Stimulated activated naive CD8-positive, alpha-beta T cell treated with anti-CD3 and anti-CD28 coated beads, Interleukin-15, Interleukin-2, amounts not matched to agents 100 U/mL and 50 U/mL, for 24 hours (primary cell): ENCODE measurements at places on chromosomes 6 and 20.
A peak's percentile ranks its signal among the peaks of the same experiment; 100 is the strongest.

GRCh38 chr6:144809120-144809519 is 524.0 kb downstream of the UTRN start:
- no peak for DNase-seq

DNA sequence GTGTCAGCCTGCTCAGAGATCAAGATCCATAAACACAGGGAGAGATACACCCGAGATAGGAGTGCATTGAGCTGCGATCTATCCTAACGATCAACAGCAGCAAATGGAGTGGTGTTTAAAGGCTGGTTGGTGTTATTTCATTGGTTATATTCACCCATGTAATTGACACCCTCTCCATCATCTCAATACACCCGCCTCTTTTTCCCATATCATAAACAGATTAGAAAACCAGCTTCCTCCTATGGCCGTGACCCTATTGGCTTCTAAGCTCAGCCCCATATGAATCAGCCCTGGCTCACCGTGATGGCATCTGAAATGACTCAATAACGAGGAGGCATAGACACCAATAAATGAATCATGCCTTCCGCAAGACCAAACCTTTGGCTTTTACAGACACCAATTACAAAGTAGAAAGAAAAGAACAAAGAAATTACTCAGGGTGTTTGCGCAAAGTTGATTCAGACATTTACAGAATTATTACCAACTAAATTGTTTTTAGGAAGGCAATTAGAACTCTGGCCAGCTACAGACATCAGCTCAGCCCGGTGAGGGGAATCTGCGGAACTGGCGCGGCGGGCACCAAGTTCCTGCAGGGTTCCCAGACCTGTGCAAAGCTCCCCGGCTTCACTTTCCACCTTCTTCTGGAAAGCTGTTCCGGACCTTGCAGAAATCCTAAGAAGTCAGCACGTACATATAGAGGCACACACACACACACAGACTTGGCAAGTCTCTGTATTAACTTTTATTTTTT is 11.5 kb downstream of the PMEPA1 start:
- DNase-seq, result peak; percentile 69

DNA sequence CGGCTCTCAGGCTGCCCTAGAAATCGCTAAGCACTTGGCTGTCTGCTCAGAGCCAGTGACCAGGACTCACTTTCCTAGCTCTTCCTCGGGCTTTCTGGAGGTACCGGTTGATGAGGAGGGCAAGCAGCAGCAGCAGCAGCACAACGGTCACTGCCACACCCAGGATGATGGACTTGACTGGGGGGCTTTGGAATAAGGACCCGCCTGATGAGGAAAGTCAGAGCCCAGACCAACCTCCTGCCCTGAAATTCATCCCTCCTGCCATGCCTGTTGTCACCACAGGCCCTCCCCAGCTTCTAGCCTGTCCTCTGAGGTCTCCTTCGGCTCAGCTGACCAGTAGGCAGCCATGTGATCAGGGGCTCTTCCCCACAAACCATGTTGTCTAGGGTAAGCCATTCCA is 16.2 kb downstream of the TREML2 start:
- no peak for DNase-seq

DNA sequence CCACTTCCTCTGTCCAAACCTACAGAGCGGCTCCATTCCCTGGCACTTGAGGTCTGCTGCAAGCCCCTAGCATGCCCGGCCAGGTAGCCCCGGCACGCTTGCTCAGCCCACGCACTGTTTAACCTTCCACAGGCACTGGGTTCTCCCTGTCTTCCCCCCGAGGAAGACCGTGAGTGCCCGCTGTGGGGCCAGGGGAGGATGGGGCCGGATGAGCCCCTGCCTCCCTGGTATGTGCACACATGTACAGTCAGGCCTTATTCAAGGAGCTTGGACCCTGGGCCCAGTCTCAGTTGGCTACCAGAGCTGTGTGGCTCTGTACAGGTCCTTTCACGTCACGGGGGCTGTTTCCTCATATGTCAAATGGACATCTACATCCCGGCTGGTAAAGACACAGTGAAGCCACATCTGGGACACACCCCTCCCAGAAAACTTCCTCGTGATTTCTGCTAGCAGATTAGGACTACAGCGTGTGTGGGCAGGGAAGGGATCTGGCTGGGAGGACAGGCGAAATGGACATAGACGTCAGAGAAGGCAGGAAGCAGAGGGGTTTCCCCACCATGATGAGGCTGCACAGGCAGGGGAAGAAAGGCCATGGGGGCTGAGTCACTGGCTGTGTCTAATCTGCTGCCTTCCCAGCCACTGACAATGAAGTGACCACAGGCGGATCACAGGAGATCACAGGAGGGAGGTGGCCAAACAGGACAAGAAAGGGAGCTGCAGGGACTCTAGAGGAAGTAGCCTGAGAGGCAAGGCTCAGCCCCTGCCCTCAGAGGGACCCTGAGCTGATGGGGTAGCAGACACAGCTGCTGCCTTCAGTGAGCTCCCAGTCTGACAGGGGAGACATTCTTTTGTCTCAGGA is 62.9 kb downstream of the MRPL14 start:
- peak; percentile 60 for DNase-seq

- no peak for DNase-seq
Observed at GRCh38 chr6:97086781-97087180, 162.3 kb downstream of the KLHL32 start.

- no peak for DNase-seq
Observed at GRCh38 chr6:111666847-111667246, 61.2 kb upstream of the TRAF3IP2 start.

- DNase-seq, result no peak
Observed at GRCh38 chr20:12928755-12929401, 79.9 kb upstream of the SPTLC3 start.

DNA sequence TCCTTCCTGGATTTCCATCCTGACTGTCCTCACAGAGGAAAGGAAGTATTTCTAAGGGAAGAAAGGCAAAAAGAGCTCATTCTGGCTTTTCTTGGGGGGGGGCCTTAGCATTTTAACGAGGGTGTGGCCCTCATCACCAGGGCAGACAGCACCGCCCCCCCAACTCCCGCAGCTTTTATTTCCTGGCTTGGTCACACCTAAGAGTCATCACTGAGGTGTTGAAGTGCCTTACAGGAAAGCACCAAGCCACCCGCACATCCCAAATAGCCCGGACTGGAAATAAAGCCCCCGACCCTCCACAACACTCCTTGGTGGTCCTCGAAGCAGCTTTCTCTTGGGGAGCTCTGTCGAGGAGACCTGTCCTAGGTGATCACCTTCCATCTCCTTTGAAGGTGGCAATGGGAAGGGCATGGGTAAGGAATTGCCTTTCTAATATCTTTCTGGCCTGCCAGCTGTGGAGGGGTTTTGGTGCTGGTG is 1.3 kb downstream of the PTK7 start:
- no peak for DNase-seq

DNA sequence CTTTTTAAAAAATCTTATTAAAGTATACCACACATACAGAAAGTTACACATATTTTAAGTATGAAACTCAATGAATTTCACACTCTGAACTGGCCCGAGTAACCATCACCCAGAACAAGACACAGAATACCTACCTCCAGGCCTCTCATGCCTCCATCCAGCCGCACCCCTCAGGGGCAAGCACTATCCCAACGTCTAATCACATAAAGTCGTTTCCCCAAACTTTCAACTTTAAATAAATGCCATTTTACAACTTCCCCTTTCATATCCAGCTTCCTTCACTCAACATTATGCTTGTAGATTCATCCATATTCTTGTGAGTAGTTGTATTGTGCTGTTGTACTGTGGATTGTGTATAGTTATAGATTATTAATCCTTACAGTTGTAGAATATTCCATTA is 539.1 kb downstream of the CD83 start:
- no peak for DNase-seq
